ENCODE measurements at places on chromosomes 12 and 14.
A peak's percentile ranks its signal among the peaks of the same experiment; 100 is the strongest.

DNA sequence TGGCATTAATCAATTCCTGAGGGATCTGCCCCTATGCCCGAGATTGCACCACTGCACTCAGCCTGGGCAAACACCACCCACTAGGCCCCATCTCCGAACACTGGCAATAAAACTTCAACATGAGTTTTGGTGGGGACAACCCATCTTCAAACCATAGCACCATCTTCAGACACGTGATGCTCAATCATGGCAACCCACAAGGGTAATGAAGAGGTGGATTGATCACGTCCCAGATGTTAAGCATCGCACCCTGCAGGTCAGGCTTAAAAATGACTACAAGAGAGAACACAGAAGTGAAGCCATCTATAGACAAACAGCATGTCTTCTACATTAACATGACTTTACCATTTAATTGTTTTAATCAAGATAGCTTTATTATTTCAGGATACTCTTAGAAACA is 42.8 kb upstream of the DDHD1 start:
- no peak for DNase-seq

GRCh38 chr14:78701246-78701645 is 531.1 kb downstream of the NRXN3 start:
- no peak for DNase-seq

DNA sequence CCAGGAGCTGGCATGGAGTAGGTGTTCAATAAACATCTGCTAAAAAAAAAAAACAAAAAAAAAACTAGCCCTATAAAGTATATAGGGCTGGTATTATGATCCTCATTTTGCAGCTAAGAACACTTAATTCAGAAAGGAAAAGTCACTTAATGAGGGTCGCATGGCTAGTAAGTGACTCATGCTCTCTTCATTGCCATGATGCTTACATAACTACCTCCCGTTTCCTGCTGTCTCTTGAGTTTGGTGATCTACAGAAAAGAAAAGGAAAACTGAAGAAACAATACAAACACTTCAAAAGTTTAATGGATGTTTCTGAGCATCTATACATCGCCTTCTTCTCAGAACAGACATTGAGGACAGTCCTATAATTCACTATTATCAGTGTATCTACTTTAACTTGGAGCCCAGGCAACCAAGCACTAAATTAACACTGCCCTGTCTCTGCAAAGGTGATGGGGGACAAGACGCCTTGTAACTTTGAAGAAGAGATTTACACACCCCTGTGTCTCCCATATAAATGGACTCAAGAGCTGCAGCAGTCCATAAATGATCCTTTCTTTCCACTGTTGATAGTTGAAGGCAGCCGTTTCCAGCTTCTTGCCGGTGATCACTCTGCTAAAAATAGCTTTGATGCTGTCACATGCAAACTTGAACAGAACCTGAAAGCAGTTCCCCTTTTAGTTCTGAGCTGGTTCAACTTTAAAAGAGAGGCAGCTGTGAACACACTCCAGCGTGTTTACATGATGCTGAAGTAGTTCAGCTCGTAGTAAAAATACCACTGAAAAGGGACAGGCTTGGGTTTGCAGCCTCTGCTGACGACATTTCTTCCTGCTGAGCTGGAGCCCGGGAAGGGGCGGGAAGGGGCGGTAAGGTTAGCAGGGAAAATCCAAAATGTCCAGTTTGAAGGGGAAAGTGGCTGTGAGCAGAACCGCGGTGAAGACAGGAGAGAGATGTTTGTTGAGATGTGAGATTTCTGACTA is 113.3 kb downstream of the FOXN3 start:
- peak; percentile 87 for DNase-seq

DNA sequence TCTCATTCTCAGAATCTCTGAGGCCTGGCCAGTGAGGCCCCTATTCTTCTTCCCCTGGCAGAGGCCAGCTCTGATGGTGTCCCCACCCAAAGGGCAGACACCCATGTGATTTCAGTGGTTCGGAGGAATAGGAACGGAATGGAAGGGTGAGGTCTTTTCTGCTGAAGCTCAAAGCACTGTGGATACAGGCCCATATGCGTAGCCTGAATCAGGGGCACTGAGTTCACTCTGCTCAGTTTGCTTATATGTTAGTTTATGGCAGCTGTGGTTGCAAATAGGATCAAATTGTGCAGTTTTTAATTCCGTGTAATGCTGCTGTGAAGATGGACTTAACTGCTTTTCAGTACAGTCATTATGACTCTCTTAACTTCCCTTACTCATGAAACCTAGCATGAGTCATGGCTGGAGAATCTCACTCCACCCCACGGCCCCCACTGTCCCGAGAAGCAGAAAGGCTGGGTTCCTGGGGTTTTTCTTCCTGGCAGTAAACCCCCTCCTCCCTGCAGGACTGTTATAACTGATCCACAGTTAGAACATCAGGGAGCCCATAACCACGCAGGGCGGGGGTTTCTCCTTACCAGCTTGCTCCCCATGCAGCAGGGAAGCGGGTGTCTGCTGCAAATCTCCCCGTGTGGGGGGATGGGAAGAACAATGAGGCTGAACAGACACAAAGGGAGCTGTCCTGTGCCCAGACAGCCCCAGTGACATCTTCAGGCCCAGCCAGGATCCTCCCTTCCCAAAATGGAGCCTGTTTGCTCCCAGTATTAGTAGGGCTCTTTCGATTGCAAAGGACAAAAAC is 122.7 kb downstream of the SLC38A6 start:
- peak; percentile 32 for DNase-seq

DNA sequence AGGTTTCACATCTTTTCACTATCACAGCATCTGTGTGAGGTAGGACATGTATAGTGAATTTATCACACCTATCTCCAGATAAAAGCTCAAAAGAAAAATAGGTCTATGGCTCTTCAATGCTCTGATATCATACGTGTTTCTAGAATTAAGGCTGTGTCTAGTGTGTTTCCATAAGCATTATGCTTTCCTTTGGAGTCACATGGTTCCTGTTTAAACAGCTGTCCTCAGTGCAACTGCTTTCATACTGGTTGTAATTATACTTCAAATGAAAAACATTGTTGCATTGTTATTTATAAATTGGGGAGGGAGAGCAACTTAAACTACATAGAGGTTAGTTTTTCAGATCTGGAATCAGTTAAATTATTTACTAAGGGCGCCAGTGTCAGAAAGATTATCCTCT is 151.6 kb downstream of the SYT1 start:
- DNase-seq, result no peak

DNA sequence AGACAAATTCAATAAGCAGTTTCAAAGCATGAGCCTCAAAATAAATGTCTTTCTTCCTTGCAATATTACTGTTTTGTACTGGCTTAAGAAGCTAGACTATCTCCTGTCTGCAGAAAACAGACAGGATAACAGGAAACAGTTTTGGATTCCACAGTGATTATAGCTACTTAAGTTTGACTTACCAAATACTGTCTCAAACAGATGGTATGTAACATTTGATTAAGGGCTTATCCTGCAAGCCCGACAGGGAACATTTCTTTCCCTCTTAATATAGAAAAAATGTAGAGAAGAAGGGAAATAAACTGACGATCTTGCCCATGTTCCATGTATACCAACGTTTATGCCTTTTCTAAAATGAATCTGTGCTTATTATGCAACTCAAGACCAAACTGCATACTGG is 179.9 kb upstream of the EEA1 start:
- DNase-seq, result no peak

GRCh38 chr12:93153321-93153720 is 224.2 kb upstream of the EEA1 start:
- no peak for DNase-seq

DNA sequence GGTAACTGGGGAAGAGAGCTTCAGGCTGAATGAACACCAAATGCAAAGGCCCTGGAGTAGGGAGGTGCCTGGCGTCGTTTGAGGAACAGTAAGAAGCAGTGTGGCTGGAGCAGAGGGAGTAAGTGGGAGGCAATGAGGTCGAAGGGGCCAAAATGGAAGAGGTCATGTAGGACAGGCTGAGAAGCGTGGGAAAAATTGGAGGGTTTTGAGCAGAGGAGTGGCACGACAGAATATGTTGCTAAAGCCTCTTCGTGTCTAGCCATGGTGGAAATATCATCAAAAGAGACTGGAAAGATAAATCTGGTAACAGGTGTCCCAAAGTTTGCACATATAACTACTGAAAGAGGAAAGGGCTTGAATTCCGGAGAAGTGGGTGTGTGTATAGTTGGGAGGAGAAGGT is 1.9 kb downstream of the TRIM9 start:
- no peak for DNase-seq

DNA sequence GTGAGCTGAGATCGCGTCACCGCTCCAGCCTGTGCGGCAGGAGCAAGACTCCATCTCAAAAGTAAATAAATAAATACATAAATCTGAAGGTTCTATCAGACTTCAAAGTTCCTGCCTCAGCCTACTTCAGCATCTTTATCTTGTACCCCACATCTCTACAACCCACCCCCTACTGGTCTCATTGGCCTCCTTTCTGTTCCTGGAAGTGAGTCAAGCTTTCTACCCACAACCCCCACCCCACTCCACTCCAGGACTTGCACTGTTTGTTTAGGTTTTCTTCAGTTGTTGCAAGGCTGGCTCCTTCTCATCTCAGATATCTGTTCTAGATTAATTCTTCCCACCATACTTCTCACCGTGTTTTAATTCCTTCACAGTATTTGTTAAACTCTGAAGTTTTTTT is 714 bp upstream of the PSMC6 start:
- peak; percentile 90 for DNase-seq

- DNase-seq, result no peak
Measured at GRCh38 chr14:105377555-105378182, 20.7 kb upstream of the TEX22 start.

GRCh38 chr14:61547186-61548069 is 147.9 kb upstream of the HIF1A start:
- DNase-seq, result no peak

GRCh38 chr14:69917287-69917686 is 38.1 kb downstream of the SMOC1 start:
- DNase-seq, result no peak

GRCh38 chr12:69688021-69688420 is 11.1 kb downstream of the BEST3 start:
- DNase-seq, result peak; percentile 32

DNA sequence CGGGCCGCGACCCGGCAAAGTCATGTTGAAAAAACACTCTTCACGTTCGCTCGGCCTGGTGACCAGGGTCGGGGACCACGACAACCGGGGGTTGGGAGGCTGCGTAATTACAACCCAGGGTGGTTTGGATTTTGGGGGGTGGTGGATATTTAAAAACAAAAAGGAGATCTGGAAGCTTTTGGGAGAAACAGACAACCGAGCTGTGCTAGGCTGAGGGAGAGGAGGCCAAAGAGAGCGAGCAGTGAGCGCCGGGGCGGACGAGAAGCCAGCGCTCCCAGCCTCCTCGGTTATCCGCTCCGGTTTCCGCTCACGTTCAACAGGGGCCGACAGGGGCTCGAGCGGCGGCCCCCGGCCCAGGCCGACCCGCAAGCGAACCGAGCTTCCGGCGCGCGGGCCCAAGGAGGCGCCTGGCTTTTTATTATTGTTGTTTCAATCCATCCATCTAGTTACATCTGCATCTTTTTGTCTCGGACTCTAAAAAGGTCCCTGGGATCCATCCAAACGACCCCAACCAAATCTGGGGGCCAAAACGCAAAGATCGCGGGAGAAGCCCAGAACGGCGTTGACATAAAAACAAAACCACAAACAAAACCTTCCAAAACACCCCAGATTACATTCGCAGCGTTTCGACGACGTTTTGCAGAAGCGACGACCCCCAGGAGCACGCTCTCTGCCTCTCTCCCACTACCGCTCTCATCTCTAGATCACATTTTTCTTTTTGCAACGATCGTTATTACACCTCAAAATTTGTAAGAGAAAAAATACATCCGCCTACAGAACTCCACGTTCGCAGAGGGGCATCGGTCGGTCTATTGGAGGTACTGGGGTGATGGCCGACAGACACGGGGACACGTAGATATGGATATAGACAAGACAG is 771 bp downstream of the OTX2 start:
- DNase-seq, result no peak

DNA sequence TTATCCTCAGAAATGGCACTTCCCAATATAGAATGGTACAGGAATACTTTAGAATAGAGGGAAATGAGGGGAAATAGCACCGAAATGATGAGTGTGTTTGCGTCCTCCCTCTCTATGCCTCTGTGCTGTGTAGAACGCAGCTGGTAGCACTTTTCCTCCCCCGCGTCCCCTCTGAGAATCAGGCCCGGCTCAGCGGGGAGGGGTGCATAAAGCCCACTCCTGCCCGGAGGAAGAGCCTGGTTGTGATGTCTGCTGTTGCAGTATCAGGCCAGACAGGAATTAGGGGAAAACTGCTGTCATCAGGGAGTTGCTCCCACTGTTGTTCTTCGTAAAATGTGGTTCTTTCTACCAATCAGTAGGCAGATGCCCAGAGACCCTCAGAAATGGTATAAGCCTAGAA is 76.0 kb downstream of the GALNT8 start:
- DNase-seq, result no peak

- no peak for DNase-seq
Measured at GRCh38 chr14:89327771-89328212, 89.2 kb downstream of the FOXN3 start.

DNA sequence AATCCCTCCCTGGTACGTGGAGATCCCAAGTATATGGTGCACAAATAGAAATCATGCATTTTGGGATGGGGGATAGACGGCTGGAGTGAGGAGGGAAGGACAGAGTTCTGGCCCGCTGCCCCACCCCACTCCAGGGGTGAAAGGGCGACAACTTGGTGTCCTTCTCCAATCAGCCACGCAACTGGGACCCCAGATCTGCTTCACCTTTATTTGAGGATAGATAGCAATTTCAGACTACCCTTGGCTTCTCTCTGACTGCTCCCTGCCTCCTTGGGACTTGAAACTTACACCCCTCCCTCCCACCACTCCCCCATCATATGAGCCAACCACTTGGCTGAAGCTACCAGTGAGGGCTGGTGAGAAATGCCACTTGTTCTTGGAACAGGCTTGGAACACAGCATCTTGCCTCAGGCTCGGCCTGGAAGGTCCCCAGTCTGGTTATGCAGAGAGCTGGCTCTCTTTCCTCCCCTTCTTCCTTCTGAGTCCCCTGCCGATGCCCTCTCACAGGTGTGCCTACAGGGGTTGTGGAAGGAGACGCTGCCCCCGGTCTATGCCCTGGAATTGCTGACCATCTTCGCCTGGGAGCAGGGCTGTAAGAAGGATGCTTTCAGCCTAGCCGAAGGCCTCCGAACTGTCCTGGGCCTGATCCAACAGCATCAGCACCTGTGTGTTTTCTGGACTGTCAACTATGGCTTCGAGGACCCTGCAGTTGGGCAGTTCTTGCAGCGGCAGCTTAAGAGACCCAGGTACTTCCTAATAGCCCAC is 8.1 kb downstream of the OAS3 start:
- no peak for DNase-seq

GRCh38 chr12:106645074-106645421 is 62.2 kb downstream of the RFX4 start:
- no peak for DNase-seq
